ENCODE measurements at places on chromosomes 12 and 14.
A peak's percentile ranks its signal among the peaks of the same experiment; 100 is the strongest.

GRCh38 chr14:24662753-24663152, 28.8 kb upstream of the GZMB start:
- no peak for DNase-seq

DNA sequence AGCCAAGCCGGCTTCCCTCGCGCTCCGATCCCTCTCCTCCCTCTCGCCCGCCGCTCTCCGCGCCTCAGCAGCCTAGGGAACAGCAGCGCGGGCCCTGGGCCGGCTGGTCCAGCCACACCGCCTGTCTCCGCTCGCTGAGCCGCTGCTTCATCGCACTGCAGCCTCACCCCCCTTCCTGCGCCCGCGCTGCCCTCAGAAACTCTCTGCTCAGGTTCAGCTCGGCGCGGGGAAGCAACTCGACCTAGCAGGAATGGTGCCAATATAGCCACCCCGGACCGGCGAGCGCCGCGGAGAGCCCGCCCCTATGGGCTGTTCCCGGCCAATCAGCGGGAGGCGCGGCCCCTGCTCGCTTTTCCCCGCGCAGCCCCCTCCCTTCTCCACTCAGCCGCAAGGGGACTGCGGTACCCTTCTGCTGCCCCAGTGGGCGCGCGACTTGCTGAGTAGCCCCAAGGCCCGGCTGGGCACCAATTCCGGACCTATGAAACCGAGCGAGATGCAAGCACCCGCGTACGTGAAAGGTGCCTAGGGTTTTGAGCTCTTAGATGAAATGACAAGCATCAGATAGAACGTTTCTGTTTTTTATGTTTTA, at the start of gene ADAMTS20:
TSS of gene ADAMTS20 (minus strand) at position 233 of the 589 bp plus-strand sequence. CDS start 282 bp downstream, outside the sequence.
- DNase-seq = no peak

DNA sequence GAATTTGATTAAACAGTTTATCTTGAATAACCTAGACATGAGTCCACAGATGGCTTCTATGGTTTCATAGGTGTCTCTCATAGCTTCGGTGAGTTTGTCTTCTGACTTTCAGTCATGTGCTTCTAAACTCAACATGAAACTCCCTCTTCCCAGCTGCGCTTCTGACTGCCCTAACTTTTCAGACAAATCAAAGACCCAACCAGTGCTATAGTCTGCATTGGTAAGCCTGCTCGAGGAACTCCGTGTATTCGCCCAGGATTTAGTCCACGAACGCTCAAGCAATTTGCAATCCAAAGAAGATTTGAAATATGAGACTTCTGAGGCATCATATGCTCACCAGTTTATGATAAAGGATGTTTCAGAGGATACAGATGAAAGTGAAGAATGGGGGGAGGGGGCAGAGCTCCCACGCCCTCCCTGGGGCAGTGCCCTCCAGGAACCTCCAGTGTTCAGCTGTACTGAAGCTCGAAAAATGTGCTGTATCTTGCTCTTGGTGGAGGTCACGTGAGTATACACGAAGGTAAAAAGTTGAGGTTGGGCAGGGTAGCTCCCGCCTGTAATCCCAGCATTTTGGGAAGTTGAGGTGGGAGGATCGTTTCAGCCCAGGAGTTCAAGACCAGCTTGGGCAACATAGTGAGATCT, 5.2 kb upstream of the RILPL2 start:
- no peak for DNase-seq

- peak; percentile 62 for DNase-seq
Observed at GRCh38 chr14:90383731-90384542, 12.9 kb upstream of the CALM1 start.

DNA sequence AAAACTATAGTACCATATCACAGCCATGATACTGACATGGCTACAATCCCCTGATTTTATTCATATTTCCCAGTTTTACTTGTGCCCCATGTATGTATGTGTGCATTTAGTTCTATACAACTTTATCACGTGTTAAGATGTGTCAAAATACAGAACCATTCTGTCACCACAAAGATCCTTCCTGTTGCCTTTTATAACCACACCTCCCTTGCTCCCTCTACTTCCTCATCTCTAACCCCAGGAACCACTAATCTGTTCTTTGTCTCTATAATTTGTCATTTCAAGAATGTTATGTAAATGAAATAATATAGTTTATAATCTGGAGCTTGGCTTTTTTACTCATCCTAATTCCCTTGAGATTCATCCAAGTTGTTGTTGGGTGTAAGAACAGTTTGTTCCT, 358.4 kb downstream of the DPF3 start:
- peak; percentile 29 for DNase-seq

GRCh38 chr12:28032811-28033537, 60.4 kb upstream of the PTHLH start:
- no peak for DNase-seq

GRCh38 chr14:50319721-50320120, 7.6 kb downstream of the DMAC2L start:
- DNase-seq = no peak

DNA sequence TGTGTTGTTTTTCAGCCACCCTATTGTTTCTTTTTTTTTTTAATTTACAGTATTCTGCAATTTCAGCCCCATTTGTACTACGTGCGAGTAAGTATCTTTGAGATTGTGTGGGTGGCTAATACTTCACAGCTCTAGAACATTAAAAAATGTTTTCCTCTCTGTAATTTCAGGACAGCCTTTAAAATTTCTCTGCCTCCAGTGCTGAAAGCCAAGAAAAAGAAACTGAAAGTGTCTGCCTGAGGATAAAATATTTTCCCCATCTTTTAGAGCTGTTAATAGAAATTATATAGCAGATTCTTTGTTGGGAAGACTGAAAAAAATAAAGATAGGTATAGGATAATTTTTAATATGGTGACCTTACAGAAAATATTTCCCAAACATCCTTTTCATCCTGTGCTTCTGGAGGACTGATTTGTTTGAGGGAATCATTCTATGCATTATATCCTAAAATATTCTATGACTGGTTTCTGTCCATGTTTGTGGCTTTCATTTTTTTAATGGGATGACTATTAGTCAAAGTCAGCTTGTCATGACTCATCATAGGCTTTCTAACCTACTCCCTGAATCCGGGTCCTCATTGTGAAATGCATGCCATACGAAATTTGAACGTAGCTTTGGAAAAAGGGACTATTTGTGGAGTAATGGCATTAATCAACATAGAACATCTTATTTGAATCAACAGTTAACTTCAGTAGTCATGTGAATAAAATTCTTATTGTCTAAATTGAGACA, 10.8 kb upstream of the TCTN2 start:
- no peak for DNase-seq

- DNase-seq = no peak
Observed at GRCh38 chr14:45785240-45785639, 532.2 kb upstream of the MIS18BP1 start.

DNA sequence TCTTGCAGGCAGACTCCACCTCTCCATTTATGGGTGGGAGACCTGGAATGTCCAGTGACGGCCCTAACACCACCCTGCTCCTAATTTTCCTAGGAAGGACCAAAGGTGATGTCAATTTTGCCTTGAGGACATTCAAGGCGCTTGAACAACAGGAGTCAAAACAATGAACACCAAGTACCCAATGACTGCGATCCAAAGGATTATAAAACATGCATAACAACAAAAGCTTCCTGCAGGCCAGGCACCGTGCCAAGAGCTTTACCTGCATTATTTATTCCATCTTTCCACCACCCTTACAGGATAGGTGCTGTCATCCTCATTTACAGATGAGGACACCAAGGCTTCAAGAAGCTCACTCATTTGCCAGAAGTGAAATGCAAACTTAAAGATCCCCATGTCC, 15.2 kb upstream of the FOXN3 start:
- no peak for DNase-seq

DNA sequence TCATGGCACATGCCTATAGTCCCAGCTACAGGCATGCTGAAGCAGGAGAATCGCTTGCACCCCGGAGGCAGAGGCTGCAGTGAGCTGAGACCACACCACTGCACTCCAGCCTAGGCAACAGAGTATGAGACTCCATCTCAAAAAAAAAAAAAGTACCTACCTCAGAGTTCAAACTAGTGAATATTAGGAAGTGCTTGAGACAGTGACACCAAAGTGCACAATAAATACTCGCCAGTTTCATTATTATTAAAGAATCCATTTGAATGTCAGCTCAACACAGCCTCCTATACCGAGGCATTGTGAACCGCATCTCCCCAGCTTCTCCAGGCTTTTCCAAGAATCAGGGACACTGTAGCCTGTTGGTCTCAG, 5.0 kb downstream of the GAPDH start:
- no peak for DNase-seq

- DNase-seq = no peak
Observed at GRCh38 chr14:20555845-20556244, 5.0 kb downstream of the RNASE9 start.
